ENCODE measurements at places on chromosomes 3 and 15.

- no peak for DNase-seq
These were observed 39.3 kb downstream of the FGD5 start for GRCh38 chr3:14858105-14858504.

DNA sequence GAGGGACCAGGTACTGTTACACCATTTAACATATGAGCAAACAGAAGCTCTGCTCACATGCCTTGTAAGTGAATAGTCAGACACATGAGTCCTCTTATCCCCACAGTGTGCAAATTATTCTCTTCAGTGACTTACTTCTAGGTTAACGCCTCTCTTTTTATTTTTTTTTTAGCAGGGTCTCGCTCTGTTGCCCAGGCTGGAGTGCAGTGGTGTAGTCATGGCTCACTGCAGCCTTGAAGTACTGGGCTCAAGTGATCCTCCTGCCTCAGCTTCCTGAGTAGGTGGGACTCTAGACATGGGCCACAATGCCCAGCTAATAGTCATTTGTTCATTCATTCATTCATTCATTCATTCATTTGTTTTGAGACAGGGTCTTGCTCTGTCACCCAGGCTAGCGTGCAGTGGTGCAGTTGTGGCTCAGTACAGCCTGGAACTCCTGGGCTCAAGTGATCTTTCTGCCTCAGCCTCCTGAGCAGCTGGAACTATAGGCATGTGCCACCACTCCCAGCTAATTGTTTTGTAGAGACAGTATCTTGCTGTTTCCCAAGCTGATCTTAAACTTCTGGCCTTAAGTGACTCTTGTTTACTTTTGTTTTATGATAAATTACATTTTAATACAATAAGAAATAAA is 94.7 kb downstream of the LRRC28 start:
- DNase-seq = no peak

- DNase-seq = no peak
These were observed 7.2 kb downstream of the GHRL start for GRCh38 chr3:10285272-10286132.

DNA sequence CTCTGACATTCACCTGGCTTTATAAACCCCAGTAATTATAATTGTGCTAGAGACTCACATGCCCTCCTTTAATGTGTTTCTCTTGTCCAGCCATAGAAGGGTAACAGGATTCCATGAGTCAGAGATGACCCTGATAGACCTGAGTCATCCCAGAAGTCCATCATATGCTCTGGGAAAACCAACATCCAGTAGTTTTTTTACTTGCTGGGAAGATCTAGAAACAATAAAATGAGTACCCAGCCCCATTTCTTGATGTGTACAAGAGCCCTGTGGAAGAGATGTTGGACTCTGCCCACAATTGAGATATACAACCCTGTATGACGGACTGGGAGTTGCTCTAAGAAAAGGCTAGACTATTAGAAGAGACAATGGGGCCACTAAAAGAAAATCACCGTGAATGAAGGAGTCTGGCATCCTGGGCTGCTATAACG is 22.4 kb upstream of the THUMPD3 start:
- DNase-seq = no peak

- no peak for DNase-seq
These were observed 259.1 kb upstream of the ARPP21 start for GRCh38 chr3:35380196-35380595.

DNA sequence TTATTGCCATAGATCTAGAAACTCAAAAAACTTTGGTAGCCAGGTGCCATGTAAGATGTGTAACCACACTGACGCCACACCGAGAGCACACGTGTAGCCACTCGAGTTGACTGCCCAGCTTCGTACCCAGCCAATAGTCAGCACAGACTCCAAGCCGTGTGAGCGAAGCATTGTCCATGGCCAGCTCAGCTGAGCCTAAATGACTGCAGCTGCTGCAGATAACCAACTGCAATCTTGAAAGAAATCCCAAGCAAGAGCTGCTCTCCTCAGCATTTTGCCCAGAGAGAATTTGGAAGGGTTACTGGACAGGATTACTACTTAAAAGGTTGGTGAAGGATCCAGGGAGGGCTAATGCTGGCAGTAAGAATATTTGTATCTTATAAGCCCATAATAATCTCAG is 193.0 kb upstream of the THRB start:
- DNase-seq = no peak

GRCh38 chr3:98962189-98962930 is 60.9 kb upstream of the DCBLD2 start:
- DNase-seq = no peak

GRCh38 chr3:156516961-156517360 is 38.0 kb downstream of the SSR3 start:
- no peak for DNase-seq

GRCh38 chr3:160638184-160638583 is 38.8 kb upstream of the ARL14 start:
- DNase-seq = no peak

GRCh38 chr3:23221136-23221535 is 18.0 kb downstream of the UBE2E2 start:
- no peak for DNase-seq

GRCh38 chr15:47670365-47670764 is 46.9 kb upstream of the SEMA6D start:
- DNase-seq = no peak

DNA sequence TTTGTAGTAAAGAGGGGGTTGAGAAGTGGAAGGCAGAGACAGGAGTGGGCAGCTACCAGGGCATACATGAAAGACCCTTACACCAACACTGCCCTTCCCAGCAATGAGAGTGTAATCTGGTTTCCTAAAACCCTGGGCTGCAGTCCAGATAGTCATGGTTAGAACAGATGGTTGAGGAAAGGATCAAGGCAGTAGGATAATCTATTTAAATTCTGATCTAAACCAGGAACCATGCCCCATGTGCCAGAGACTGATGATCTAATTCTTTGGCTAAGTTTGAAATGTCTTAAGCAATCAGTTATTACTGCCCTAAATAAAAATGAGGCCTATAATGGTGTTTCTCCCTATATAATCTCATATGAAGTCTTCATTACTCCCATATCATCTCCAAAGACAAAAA is 59.6 kb downstream of the PRTG start:
- no peak for DNase-seq

All from T-helper 1 cell (primary cell).